ENCODE measurements at places on chromosomes 6 and 20.

- no peak for DNase-seq
These were observed 1.9 kb downstream of the KIF16B start for GRCh38 chr20:16571333-16571732.

DNA sequence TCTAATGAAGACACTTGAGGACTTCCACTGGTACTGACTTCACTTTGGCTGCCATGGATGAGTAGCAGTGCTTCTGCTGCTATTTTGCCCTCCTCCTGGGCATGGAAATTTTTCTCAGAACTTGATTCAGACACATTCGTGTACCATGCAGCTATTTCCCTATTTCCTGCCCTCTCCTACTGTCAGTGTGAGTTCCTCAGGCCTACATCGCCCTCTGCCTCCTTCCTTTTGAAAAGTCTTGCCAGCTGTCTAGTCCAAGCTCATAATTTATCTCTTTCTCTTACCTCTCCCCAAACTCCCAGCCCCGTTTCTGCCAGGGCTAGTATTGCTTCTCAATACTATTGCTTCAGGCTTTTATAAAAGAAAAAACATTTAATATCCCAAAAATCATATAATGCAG, 470.2 kb downstream of the ADGRB3 start:
- DNase-seq = no peak

- no peak for DNase-seq
These were observed 114.6 kb downstream of the RCAN2 start for GRCh38 chr6:46376562-46377061.

DNA sequence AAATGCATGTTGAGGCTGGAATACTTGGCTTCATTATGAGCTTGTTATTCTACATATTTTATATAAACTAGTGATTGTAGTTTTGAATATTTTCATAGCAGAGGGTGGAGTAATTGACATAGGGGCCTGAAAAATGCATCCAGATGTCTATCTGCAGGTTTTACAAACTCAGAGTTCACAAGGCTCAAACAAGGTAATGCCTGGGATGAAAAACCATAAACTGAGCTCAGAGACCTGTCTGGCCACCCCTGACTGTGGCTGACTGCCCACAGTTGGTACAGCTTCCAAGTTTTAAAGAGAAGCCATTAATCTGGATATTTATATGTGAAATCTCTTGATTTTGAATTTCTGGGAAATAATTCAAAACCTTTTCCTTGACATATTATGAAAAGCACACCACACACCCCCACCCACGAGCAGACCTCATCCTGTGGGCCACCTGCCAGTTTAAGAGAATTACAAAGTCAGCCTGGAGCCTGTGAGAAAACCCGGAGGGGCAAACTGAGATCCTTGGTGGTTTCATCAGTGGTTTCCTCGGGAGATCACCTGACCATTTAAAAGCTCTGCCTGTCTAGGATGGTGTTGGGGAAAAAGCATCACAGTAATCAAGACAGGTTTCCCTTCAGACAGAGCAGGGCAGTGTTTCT, 230.1 kb downstream of the SAMD5 start:
- no peak for DNase-seq

GRCh38 chr6:44353336-44353735, 10.9 kb downstream of the SPATS1 start:
- no peak for DNase-seq

DNA sequence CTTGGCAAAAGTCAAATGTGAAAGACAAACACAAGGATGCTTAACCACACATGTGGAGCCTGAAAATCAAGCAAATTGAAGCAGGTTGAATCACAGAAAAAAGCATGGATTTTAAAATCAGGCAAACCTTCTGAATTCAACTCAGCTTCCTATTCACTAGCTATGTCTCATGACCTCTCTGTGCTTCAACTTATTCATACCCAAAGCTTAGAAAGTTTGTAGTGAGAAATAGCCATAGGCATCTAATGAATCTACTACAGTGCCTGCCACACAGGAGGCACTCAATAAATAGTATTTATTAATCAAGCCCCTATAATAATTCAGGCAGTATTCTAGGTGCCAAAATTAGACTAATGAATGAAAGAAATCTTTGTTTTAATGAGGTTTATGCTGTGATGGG, 112.2 kb upstream of the TNFAIP3 start:
- no peak for DNase-seq

Measured in posterior cingulate gyrus (tissue), 11 donors.